IgD-negative memory B cell (primary cell): ENCODE measurements at places on chromosomes 16 and 17. TPM values are rescaled to one million over a fixed set of nuclear protein-coding genes. Genes with fewer than 3 reads are reported as not detected.

CSH1 gene
- not detected for polyA plus RNA-seq

CDH11 gene
- polyA plus RNA-seq: not detected

DPEP2NB gene
- polyA plus RNA-seq: not detected

MYH13 gene
- not detected for polyA plus RNA-seq
